ENCODE measurements at places on chromosomes 4 and X. TPM values are rescaled to one million over a fixed set of nuclear protein-coding genes. Genes with fewer than 3 reads are reported as not detected.

CHRDL1 gene
- total RNA-seq = 7.5 TPM

LDB2 gene
- 0.46 TPM for total RNA-seq

TLR3 gene
- total RNA-seq = 7.6 TPM

FABP2 gene
- not detected for total RNA-seq

MXRA5 gene
- total RNA-seq = 4.9 TPM

- no peak for DNase-seq
Observed at GRCh38 chr4:43337707-43338106, 445.2 kb downstream of the GRXCR1 start.

DNA sequence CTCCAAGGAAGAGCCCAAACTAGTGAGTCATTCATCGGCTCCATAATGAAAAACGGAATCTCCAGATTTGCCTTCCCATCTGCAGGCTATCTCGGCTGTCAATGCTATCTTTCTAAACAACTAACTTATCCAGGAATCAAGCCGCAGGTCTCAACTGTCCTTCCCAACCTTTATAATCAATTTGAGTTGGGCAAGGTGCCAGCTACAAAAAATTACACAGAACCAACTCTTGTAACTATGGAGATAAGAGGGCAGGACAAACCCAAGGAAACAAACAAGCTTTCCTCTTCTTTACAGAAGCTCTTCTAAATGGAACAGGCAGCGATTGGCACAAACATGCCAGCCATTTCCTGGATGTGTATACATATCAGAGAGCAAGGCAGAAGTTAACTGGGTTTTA lies 61.2 kb upstream of the RAI2 start:
- DNase-seq = no peak

Measured in kidney epithelial cell (primary cell).